Mesenteric fat pad (tissue), 1 donor: ENCODE measurements at places on chromosomes 6 and 20. TPM values are rescaled to one million over a fixed set of nuclear protein-coding genes. Genes with fewer than 3 reads are reported as not detected.

GRCh38 chr20:44151621-44152416 is 35.2 kb downstream of the JPH2 start:
- no peak for DNase-seq

GRCh38 chr6:49570474-49571079 is 20.1 kb downstream of the C6orf141 start:
- no peak for DNase-seq

- DNase-seq = no peak
Measured at GRCh38 chr20:50260479-50261221, 70.0 kb downstream of the CEBPB start.

- no peak for DNase-seq
Measured at GRCh38 chr6:37990762-37991525, 171.4 kb downstream of the ZFAND3 start.

GRCh38 chr6:33886673-33887144 is 82.9 kb upstream of the MLN start:
- DNase-seq = no peak

DNA sequence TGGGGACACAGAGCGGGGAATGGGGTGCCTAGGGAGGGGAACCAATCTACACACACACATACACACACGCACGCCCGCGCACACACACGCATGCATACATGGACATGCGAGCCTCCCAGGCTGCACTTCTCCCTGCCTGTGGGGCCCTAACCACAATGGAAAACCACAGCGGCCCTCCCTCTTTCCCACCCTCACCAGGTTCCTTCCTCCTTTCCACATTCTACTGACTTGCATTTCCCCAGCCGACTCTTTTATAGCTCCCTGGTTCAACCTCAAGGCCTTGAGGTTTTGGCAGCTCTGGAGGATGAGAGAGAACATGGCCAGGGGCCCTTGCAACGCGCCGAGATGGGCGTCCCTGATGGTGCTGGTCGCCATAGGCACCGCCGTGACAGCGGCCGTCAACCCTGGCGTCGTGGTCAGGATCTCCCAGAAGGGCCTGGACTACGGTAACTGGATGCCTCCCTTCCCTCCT is at the start of gene BPI:
Gene BPI, plus strand, starts transcription at position 249 of the 472 bp plus-strand sequence. Its CDS starts 68 bp downstream, at position 317.
- DNase-seq = no peak

GRCh38 chr6:30349421-30350177 is 4.6 kb downstream of the RPP21 start:
- no peak for DNase-seq

GRCh38 chr20:41038878-41039404 is 10.3 kb downstream of the TOP1 start:
- no peak for DNase-seq

- DNase-seq = no peak
Measured at GRCh38 chr6:161498359-161498758, 224.5 kb upstream of the AGPAT4 start.

- no peak for DNase-seq
Measured at GRCh38 chr6:96478695-96479094, 42.9 kb upstream of the UFL1 start.

TSPO2 gene
- not detected for total RNA-seq

CD40 gene
- 17.3 TPM for total RNA-seq
